Left colon (tissue), 2 donors: ENCODE measurements at places on chromosomes 2 and 18.

GRCh38 chr2:7427293-7428060 is 510.3 kb downstream of the RNF144A start:
- DNase-seq = no peak

GRCh38 chr18:68494802-68495581 is 219.9 kb downstream of the TMX3 start:
- DNase-seq = no peak

- peak; percentile 57 for DNase-seq
Observed at GRCh38 chr2:26786207-26787028, 562 bp downstream of the CENPA start.

DNA sequence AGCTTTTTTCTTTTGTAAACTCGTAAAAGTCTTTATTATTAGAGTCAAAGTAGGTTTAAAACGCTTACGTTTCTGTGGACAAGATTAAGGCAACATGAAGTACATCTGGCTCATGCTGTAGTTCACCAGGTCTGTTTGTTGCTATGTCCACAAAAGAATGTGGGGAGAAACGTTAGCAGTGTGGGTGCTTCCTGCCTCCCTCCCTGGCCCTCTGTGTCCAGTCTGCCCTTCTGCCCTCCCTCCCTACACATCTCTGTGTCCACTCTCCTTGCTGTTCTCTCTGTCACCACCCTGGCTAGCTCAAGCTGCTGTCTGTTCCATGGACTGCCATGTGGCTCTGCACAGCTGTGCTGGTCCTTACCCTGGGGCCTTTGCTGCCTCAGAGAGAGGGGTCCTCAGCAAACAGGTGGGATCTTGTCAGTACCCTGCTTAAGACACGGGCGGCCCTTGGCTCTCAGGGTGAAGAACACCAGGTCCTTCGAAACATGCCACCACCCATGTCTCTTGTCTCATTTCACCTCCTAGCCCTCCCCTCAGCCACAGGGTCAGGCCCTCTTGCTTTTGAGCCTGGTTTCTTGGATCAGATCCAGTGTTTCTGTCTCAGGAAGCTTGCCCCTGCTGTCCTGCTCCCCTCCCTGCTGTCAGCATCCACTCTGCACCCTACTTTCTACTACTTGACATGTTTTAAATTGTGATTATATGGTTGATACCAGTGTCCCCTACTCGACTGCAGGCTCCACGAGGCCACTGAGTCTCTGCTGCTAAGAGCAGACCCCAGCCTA is 79.2 kb downstream of the LIMS1 start:
- no peak for DNase-seq

DNA sequence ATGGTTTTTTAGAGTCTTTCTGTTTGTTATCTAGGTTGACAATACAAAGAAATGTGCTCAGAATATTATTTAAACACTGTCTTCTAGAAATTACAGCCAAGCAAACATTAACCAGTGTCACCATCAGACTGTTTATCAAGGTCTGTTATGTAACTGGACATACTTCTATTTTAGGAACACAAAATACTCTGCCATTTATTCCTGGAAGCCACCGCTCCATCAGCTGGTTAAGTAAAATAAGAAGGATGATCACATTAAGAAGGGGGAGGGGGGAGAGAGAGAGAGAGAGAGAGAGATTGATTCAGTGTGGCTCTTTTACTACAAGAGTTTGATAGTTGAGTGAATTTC is 47.9 kb downstream of the MBP start:
- no peak for DNase-seq

DNA sequence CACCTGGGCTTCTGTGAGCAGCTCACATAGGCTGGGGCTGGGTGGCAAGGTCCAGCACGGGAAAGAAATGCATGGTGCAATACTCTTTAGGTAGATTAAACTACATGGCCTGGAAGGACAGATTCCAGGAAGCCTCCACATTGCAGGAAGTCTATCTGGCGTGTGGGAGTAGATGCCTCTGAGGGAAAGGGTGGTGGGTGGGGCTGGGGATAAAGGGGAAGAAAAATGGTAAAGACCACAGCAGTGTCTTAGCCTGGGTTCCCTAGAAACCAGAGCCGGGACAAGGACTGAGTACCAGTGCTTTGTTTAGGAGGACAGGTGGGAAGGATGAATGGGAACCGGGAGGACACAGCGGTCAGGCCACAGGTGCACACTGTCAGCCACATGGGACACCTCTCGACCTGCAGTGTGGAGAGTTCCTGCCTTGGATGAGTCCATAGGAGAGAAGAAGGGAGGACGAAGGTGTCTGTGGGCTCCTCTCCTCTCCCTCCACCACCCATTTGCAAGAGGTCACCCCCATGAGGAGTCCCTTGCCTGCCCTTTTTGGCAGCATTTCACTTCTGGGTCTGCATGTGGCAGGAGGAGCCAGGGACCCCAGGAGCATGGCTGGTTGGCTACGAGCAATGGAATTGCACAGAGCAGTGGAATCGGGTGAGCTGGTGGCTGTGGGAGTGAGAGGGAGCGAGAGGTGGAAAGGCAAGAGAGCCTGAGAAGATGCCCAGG is 91.5 kb upstream of the HS6ST1 start:
- peak; percentile 12 for DNase-seq

GRCh38 chr2:225090746-225091145 is 48.5 kb upstream of the DOCK10 start:
- DNase-seq = no peak

DNA sequence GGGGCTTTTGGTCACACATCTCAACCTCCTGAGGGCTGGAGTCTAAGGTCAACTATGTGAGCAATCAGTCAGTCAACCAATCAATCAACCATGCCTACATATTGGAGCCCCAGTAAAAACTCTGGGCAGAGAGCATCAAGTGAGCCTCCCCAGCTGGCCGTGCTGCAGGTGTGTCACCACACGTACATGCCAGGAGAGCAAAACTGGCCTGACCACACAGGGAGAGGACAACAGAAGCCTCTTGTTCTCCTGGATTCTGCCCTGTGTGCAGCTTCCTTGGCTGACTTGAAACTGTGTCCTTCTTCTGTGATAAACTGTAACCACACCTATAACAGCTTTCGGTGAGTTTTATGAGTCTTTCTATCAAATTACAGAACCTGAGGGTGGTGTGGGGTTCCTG is 25.9 kb downstream of the GPR35 start:
- DNase-seq = no peak

DNA sequence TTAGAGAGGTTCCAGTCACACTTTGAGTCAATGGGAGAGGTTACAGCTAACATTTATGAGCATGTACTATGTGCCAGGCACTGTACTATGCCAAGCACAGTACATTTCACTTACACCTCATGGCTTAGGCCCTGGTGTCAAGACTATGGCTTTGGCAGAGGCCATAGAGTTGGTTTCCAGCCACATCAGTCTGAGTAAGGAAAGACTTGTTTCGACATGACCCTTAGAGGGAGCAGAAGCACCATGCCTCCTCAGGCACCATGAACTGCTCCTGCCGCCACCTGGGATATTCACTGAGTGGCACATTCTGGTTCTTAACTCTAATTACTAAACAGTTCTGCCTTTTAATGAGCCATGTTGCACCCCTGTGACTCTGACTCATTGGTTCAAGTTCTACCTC is 12.7 kb downstream of the DGUOK start:
- no peak for DNase-seq

GRCh38 chr18:61772293-61772848 is 120.4 kb downstream of the RNF152 start:
- DNase-seq = no peak

DNA sequence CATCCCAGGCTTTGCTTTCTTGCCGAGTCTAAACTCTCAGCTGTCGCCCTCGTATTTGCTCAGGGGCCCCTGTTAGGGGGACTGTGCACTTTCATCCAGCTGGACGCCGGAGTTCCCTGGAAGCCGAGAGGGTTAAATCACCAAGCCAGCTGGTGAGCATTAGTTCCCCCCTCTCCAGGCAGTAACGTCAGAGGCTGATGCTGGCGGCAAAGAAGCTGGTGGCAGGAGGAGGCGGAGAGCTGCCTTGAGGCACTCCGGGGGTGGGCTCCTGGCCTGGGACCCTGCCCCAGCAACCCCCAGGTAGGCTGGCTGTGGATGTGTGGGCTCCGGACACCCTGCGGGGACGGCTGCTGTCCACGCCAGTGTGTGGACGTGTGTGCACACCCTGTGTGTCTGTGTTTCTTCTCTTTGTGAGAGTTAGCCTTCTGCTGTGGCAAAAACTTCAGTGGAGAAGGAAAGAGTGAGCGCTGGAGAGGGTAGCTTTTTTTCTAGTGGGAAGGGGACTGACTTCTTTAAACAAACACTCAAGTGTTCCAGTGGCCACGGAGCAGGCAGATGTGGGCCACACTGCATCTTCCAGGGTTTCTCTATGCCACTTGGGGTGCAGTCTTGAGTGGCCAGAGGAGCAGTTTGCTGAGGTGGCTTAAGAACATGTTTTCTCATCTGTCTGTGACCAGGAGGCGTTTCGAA is 84.7 kb downstream of the GLI2 start:
- peak; percentile 20 for DNase-seq

- DNase-seq = no peak
Observed at GRCh38 chr2:45889620-45890370, 238.3 kb downstream of the PRKCE start.

DNA sequence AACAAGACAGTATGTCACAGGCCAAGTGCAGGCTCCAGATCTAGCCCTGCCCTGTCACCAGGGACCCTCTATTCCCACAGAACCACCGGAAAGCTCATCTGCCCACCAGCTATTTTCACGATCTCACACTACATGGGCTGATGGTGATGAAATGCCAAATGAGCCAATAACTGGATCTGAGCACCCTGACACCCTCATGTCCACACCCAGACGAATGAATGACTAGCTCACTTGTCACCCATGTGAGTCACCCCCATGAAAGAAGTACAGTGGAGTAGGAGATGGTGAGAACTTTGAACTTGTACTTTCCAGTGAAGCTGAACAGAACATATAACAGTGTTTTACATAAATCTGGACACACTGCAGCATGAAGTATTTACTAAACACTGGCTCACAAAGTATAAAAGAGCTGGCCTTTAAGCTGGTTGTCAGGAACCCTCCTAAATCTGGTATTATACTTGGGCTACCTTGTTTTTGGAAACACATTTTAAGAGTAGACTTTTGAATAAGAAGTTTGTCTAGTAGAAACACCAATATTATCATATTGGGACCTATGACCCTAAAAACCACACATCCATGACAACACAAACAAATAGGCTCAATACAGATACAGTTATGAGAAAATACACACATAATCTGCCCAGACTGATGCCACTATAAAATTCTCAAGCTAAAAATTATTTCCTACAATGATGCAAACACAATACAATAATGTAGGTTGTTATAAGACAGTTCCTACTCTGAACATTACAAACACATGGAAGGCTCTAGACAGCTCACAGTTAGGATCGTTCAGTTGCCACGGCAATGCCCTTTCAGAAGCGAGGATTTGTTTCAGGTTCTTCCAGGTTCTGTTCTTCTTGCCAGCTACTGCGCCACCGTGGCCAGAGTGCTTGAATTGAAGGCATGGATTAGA is 19.0 kb downstream of the INO80C start:
- no peak for DNase-seq

- no peak for DNase-seq
Observed at GRCh38 chr2:159111346-159111927, 143.0 kb downstream of the TANC1 start.

DNA sequence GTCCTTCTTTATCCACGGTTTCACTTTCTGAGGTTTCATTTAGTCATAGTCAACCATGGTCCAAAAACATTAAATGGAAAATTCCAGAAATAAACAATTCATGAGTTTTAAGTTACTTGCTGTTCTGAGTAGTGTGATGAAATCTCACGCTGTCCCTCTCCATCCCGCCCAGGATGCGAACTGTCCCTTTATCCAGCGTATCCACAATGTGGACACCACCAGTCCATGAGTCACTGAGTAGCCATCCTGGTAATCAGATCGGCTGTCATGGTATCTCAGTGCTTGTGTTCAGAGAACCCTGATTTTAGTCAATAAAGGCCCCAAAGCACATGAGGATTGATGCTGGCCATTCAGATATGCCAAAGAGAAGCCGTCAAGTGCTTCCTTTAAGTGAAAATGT is 3.7 kb downstream of the SP140L start:
- no peak for DNase-seq

DNA sequence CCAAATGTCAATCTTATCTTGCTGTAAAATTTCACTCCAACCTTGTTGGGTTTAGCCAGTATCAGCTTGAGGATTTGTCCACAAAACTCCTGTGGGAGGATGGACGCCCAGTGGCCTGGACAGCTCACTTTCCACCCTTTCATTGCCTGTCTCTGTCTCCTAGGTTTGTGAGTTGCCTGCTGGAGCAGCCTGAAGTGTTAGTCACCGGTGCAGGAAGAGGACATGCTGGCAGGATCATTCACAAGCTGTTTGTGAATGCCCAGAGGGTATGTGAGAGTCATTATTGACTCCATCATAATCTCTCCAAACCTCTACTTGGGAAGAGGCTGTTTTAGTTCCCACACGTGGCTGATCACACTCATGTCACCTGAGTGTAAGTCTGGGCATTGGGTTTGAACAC is 112.3 kb downstream of the RAB3GAP1 start:
- no peak for DNase-seq
